CD4-positive, alpha-beta T cell treated with Interleukin-10 for 1 hour (primary cell): ENCODE measurements at places on chromosomes 5 and 9.
A peak's percentile ranks its signal among the peaks of the same experiment; 100 is the strongest.

GRCh38 chr5:50767588-50767987 is 101.2 kb downstream of the PARP8 start:
- DNase-seq: no peak

GRCh38 chr5:40260361-40260760 is 419.4 kb upstream of the PTGER4 start:
- DNase-seq: no peak

GRCh38 chr9:110886832-110887231 is 151.4 kb downstream of the LPAR1 start:
- no peak for DNase-seq

GRCh38 chr5:10760096-10760920 is 726 bp downstream of the DAP start:
- peak; percentile 22 for DNase-seq

DNA sequence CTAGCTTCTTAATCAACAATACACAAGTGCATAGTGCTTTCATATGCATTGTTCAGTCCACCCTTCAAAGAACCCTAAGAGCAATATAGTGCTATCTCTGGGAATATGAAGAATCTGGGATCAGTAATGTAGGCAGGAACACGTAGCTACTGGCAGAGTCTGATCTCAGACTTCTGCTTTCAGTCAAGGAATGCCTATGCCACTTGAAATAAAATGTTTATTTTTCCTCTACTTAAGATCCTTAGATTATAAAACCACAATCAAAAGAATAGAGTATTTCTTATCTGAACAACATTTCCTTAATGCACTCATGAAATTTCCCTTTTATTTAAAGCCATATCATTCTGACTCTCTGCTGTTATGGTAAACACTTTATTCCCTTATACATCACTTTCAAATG is 1407.8 kb upstream of the C9orf72 start:
- no peak for DNase-seq

DNA sequence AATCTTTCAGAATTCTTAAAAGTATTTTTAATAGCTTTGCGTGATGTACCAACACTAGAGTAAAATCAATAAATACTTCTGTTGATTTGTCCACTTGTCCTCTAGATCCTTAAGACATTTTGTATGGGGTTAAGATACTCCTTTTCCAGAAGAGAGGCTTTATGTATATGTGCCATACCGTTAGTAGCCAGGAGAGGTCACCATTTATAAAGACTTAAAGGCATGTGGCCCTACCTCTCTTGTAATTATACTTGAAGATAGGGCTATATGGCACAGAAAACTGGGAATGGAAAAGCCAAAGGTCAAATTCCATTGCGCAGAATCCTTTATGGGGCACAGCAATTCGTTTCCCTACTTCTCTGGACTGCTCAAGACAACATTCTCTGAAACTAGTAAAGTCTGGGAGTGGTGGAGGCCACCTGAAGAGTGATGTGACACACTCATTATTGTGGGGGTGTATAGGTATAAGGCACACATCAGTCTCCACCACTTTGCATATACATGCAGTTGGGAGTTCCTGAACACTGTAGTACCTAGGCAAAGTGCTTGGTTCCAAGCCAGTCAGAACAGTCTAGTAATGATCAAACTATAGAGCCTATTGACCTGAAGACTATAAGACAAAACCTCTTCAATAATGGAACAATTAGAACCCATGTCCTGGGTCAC is 140.1 kb upstream of the FBXL17 start:
- peak; percentile 49 for DNase-seq

DNA sequence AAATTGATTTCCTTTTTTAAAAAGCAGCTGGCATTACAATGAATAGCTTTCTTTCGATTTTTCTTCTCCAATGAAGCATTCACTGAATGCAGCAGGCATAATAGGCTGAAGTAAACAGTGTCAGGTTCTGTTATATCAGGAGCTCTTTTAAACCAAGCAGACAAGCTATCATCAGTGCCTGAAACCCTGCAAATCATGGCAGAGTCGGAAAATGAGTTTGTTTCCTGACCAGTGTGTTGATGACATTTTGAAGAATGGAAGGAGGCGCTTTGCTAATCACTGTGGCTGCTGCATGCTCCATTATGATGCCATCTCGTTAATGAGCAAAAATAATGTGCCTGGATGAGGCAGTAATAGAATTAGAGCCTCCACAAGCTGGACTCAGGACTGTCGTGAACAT is 284.5 kb downstream of the ZNF608 start:
- no peak for DNase-seq

DNA sequence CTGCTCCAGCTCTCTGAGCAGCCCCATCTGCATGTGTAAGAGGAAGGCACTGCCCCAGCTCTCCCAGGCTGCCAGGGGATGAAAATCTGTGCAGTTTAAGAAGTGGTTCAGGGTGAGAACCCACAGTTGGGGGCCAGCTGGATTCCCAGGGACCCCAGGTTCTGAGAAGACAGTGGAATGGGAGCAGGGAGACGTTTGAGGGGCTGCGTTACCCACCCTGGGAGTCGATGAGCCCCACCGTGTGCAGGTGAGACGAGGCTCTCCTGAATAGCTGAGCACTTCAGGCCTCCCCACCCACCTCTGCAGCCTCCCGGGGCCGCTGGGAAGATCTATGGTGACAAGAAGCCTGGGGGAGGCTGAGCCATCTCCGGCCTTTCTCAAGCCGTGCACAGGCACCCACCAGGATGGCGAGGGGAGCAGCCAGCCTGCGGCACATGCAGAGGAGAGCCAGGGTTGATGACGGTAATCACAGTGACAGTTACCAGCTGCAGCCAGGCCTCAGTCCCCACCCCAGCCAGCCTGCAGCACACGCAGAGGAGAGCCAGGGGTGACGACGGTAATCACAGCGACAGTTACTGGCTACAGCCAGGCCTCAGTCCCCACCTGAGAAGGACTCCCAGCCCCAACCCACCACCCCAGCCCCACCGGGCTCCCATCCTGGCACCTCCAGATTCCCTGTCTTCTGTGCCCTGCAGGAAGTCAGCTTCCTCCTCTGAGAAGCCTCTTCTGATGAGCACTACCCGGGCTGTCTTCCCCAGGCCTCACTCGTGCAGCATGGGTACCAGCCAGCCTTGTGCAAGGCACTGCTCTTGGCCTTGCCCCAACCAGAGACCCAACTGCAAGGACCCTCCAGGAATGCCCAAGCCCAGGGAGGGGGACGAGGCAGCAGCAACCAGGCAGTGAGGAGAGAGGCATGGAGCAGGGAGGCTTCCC is 150.8 kb upstream of the PPP1R26 start:
- no peak for DNase-seq

GRCh38 chr9:94833802-94834201 is 107.3 kb downstream of the AOPEP start:
- no peak for DNase-seq

- no peak for DNase-seq
These were observed 75.1 kb downstream of the MRPS27 start for GRCh38 chr5:72244862-72245371.

GRCh38 chr9:112544477-112544876 is 57.9 kb downstream of the KIAA1958 start:
- DNase-seq: no peak

GRCh38 chr5:180784497-180785097 is 18.0 kb downstream of the MGAT1 start:
- DNase-seq: peak; percentile 80

DNA sequence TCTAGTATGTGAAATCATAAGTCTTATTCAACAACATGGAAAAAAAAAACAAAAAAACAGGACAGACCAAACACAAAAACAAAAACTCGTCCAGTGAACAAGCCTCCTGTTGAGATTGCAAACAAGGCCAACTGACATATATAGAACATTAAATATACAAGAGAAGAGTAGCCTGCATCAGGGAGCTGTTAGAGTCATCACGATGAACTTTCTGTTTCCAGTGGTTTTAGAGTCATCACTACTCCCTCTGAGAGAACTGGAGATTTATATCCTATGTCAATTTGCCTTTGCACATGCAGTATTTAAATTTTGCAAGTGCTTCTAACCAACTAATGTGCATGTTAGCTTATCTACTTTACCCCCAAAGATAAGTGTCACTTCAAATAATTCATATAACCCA is 9.9 kb downstream of the SNCAIP start:
- no peak for DNase-seq

DNA sequence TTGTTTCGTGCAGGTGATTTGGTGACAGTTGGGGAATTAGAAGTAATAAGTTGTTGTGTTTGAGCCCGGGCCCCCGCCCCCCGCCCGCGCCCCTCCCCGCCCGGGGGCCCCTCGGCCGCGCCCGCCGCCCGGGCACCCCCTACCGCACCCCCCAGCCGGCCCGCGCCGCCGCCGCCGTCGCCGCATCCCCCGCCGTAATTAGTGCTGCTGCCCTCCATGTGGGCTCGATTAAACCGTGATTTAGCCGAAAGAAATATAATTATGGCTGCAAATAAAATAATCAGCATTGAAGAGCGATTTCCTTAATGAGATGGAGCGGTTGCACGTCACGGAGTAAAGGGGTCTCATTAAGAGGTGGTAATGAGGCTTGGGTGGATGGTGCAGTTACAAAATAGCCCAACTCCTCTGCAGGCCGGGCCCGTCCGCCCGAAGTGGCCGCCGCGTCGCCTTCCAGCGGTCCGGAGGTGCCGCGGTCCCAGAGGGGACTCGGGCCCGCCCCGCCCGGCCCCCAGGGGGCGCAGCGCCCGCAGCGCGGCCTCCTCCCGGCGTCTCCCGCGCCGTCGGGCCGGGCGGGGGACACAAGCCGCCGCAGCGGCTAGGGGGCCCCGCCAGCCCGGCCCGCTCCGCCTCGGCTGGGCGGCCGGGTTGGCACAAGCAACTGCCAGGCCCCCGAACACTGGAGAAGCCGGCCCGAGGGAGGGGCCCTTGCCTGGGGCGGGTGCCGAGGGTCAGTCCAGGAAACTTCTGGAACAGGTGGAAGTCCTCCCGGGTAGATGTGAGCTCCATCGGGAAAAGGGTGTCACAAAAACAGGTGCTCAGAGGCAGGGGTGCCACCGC is 6.9 kb upstream of the OTP start:
- DNase-seq: peak; percentile 31

- DNase-seq: peak; percentile 91
These were observed 40.8 kb downstream of the NAIF1 start for GRCh38 chr9:128026255-128026772.

GRCh38 chr9:4603830-4604229 is 58.3 kb upstream of the PLPP6 start:
- no peak for DNase-seq

- DNase-seq: no peak
These were observed 1692.7 kb downstream of the EFNA5 start for GRCh38 chr5:105978011-105978410.
